Activated CD8-positive, alpha-beta memory T cell treated with anti-CD3 and anti-CD28 coated beads, Interleukin-2, amount 10 ng/mL, durations not matched to agents 7 days and 5 days (primary cell): ENCODE measurements at places on chromosomes 2 and 18. TPM values are rescaled to one million over a fixed set of nuclear protein-coding genes. Genes with fewer than 3 reads are reported as not detected.

BOLL gene
- not detected for total RNA-seq

STAT4 gene
- total RNA-seq = 101 TPM

DNA sequence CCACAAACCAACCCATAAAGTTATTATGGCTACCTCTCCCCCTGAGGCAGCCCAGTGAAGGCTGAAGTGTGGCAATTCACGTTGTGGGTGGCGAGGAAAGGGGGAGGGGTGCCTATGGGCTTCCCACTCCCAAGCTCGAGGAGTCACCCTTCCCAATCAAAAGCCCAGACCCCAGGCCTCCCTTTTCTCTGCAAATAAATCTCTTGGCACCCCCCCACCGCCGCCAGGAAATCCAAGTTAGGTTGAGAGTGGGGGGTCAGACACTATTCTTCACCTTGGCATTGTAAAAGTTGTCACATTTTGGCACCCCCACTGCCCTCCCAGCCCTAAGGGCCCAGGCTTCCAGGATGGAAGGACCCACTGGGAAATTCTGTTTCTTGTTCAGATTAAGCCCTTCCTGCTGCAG, 6.9 kb downstream of the ANKRD53 start:
- H3K4me1 ChIP-seq = peaks cover 13% of the 10 kb centered on the region
- H3K27me3 ChIP-seq = no peaks in the 10 kb centered on the region
- H3K4me3 ChIP-seq = no peak overlapping the region
- H3K27ac ChIP-seq = no peak overlapping the region
- peaks cover 15% of the 10 kb centered on the region for H3K36me3 ChIP-seq

GRCh38 chr2:237835372-237835771, 24.1 kb upstream of the RAMP1 start:
- DNase-seq = no peak
- H3K4me1 ChIP-seq = no peaks in the 10 kb centered on the region
- peaks cover 4% of the 10 kb centered on the region for H3K27me3 ChIP-seq
- no peak overlapping the region for H3K27ac ChIP-seq
- no peak overlapping the region for H3K4me3 ChIP-seq

- peaks cover 9% of the 10 kb centered on the region for H3K36me3 ChIP-seq
- no peak for DNase-seq
- H3K27ac ChIP-seq = peak overlapping the region; percentile 66
- H3K27me3 ChIP-seq = no peaks in the 10 kb centered on the region
- H3K4me3 ChIP-seq = peak overlapping the region; percentile 39
- peaks cover 46% of the 10 kb centered on the region for H3K4me1 ChIP-seq
Observed at GRCh38 chr2:43387092-43388062, 161.0 kb upstream of the ZFP36L2 start.
